Small intestine (tissue), 16 donors: ENCODE measurements at places on chromosomes 3 and 15. TPM values are rescaled to one million over a fixed set of nuclear protein-coding genes. Genes with fewer than 3 reads are reported as not detected.

DNA sequence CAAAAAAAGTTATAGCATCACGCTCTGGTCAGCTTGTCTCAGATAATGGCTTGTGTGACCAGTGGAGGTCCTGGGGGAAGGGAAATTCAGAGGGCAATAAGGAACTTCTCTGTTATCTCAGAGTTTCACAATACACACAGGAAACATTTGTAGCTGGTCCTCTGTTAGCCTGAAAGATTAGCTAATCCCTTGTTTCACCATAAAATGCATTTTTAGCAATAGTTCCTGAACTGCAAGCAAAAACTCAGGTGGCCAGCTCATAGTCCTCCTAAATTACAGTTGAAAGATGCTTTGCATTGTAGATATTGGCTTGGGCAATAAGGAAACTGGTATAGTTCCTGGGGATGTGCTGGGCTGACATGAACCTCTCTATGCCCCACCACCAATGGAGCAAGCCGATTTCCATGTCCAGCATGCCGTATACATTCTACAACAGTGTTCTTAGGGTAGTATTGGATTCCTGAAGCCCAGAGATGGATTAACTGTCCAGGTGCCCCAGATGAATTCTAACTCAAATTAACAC is 141.5 kb upstream of the TBL1XR1 start:
- DNase-seq, result peak; percentile 81

CHST2 gene
- polyA plus RNA-seq, result not detected

DNA sequence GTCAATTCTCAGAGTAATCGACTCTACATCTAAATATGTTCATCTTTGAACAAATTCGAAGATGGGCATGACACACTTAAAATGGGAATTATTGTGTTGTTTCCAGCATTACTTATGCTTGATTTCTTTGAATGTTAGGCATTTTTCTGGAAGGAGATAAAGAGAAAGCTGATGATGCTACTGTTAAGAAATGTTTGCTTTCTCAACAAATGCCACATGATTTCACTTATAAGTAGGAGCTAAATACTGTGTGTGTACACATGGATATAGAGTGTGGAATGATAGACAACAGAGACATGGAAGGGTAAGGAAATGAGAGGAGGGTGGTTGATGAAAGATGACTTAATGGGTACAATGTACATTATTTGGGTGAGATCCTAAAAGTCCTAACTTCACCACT is 400.9 kb downstream of the TBL1XR1 start:
- no peak for DNase-seq

SLCO2A1 gene
- polyA plus RNA-seq, result 1.9 TPM

ROPN1B gene
- not detected for polyA plus RNA-seq

GRCh38 chr3:72744330-72744729 is 103.9 kb downstream of the SHQ1 start:
- peak; percentile 11 for DNase-seq

CYP8B1 gene
- 0.25 TPM for polyA plus RNA-seq

GRCh38 chr3:37443363-37444035 is 269.1 kb upstream of the LRRFIP2 start:
- DNase-seq, result no peak

- no peak for DNase-seq
Observed at GRCh38 chr3:75059120-75059519, 444.7 kb upstream of the CNTN3 start.

OGG1 gene
- 25.4 TPM for polyA plus RNA-seq

GRCh38 chr15:83115831-83116565 is 8.6 kb downstream of the TM6SF1 start:
- no peak for DNase-seq

- DNase-seq, result no peak
Observed at GRCh38 chr3:160099834-160100233, 111.2 kb downstream of the IL12A start.

IQCF2 gene
- not detected for polyA plus RNA-seq

DNA sequence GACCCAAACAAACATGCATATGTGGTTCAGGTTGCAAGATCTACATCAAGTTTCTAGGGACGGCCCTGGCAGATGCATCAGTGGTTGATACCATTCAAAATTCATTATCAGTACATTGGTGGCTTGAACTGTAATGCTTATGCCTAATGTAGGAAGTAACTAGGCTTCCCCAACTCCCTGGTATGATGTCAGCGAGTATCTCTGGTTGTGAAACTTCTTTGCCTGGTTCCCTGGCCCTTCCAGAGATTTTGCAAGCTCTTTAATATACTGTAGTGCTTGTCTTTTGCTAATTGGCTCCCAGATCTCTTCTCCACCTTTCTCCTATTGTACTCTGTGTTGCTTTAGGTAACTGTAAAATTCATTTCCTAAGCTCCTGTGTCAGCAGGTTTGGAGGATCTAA is 114.8 kb upstream of the RARB start:
- DNase-seq, result no peak

ZNF80 gene
- not detected for polyA plus RNA-seq

- peak; percentile 75 for DNase-seq
Observed at GRCh38 chr15:66251790-66252684, 1.5 kb downstream of the MEGF11 start.

- no peak for DNase-seq
Observed at GRCh38 chr3:145898487-145898886, 262.5 kb downstream of the PLOD2 start.

DNA sequence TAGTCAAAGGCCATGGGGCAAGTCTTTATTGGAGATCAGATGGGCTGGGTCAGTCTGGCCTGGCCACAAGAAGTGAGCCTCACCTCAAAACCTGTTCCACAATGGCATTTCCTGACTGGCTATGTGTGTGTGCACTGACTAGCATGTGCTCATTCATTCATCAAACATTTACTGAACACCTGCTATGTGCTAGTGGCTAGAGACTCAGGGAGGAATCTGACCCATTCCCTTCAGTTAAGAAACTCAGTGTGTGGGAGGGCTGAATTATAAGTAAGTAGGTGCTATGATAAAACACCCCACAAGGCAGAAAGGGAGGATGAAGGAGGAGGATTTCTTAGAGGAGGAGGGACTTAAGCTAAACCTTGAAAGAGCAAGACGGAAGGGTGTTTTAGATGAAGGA is 5.4 kb upstream of the CGNL1 start:
- no peak for DNase-seq

DNA sequence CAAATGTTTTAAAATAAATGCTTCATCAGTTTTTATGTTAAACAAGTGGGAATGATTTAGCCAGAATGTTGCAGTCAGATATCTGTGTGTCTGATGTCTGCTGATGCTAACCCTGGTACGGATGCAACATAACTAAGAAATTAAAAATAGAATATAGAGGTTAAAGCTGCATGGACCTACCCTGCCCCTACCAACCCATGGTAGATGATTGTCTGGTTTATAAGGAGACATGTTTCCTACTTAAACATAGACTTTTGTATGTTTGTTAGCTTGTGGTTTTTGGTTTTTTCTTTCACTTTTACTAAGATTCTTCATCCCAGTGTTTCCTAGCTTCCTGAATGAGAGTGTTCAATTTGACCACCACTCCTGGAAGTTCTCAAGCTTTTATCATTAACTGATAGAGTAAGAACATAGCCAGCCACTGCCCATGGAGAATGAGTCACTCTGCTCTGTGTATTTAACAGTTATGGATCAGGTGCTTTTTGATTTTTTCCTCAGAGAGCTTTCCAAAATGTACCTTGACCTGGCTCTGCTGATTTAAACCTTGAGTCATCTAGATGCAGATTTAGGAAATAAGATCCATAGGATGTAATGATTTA is 70.7 kb upstream of the VEPH1 start:
- peak; percentile 2 for DNase-seq

DNA sequence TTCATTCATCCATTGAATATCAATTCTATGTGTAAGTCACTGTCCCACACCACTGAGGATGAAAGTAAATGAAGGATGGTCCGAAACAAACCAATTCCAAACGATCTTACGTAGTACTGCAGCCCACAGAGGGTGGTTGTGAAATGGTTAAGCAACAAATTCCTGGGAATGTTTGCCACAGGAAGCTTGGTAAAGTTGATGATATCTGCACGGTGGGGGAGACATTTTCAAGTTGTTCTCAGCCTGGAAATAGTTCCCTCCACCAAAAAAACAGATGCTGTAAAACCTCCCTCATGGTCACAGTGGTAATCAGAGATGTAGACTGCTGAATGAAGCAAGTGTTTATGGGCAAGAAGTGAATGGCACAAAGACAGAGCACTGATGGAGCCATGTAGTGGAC is 35.9 kb upstream of the BNC1 start:
- DNase-seq, result no peak

ANKUB1 gene
- 0.09 TPM for polyA plus RNA-seq

- DNase-seq, result no peak
Observed at GRCh38 chr15:29920515-29920914, 98.2 kb upstream of the TJP1 start.

DNA sequence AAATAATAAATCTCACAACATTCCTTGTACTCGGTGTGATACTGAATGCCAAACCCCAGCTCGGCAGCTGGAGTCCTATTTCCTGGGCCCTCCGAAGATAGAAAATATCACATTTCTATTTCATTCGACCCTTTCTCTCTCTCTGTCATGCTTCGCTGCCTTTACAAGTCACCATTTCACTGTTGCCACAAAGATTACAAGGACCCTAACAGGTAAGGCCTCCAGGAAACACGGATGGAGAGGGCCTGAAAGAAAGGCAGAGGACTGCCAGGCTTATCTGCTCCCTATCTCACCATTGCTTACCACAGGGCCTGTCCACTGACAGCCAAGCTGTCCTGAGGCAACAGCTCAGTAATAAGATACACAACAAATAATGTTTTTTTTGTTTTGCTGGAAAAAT is 376.5 kb downstream of the MECOM start:
- no peak for DNase-seq

GRCh38 chr3:98885851-98886250 is 15.6 kb downstream of the DCBLD2 start:
- no peak for DNase-seq

DNA sequence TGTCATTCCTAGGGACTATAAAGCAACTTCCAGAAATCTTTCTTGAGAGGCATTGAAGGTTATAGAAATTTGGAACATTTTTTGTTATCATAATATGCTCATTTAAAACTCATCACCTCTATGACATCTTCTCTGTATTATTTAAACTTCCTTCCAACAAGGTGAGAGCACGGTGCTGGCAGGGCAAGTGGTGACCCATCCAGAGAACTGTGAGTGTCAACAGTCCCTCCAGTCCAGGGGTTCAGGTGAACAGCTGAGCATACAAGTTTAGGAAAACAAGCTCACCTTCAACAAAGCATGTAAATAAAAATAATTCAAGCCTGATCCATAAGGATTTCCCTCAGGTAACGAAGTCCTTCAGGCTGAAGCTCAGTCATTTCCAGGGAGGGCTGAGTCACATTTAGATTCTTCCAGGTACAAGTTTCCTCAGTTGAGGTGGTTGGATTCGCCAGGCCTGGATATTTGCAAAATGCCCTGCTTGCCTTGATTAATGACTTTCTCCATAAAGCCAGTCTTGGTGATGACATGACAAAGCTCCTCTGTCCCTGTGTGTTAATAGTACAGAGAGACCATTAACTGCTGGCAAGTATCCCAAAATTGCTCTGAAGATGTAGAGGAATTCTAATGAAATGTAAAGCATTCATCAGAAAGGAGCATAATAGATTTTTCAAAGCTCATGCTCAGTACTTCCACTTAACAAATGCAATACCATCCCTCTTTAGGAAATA is 263.6 kb upstream of the GADL1 start:
- DNase-seq, result no peak

CLDN1 gene
- 0.45 TPM for polyA plus RNA-seq

ALDH1A2 gene
- not detected for polyA plus RNA-seq

TMCO5A gene
- polyA plus RNA-seq, result not detected

DNA sequence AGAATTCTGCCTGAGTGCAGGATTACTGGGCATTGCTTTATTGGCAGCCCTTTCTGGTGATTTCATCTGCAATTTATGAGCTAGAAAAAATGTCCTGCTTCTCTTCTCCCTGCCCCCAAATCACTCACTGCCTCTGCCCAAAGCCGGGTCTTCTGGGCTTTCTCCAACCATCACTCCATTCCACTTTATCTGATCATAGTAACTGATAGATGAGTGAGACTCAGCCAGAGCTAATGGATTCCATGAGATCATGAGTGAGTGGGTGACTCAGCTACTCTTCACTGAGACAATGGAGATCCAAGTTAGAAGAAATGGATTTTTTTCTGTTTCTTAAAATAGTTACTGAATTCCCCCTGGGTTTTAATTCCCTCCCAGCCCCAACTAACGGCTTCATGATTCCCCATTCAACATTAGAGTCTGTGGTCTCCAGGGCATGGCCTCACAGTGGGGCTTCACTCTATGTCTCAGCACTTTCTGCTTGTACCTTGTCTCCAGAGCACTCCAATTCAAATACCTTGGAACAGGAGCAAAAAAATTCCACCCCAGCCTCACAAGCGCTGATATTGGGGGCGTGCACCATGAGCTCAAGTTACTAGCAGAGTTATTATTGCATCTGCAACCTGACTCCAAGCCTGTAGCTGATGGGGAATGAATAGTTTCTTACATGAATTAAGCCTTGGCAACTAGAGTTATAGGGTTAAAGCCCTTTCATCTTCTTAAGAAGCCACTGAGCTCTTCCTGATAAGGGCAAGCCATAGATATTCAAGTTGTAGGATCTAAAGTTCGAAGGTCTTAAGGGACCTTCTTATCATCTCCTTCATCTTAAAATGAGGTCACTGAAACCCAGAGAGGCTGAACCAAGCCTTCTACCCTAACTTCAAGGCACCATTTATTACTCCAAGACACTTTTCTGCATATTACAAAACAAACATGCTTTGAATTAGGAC is 85.9 kb downstream of the AGBL1 start:
- no peak for DNase-seq

DNA sequence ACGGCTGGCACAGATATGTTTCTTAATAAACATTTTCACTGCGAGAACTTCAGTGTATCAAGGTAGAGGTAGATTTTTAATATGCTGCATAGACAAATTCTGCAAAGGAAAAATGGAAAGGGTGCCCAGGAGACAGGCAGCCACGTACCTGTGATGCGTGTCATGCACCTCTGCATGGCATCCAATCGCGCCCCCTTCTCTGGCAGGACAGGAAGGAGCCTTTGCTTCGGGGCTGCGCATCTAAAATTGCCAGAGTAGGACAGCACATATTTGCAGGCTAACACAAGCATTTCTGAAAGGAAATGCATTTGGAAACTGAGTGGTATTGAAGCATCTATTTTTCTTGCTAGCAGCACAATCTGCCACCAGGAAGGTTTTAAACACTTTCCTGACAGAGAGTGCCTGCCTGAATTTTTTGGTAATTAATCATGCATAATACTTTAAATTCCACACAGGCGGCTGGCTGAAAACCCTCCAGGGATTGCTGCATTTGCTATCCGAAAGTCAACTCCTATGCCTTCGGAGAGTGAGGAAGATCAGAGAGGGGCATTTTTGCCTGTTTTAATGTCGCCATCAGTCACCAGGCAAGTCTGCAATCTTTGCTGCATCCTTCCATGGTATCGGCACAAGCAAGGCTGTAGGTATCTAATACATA is 165.1 kb upstream of the ATP10A start:
- DNase-seq, result no peak

GUCA1C gene
- polyA plus RNA-seq, result not detected

- DNase-seq, result no peak
Observed at GRCh38 chr3:47007001-47007400, 27.5 kb downstream of the NBEAL2 start.

DNA sequence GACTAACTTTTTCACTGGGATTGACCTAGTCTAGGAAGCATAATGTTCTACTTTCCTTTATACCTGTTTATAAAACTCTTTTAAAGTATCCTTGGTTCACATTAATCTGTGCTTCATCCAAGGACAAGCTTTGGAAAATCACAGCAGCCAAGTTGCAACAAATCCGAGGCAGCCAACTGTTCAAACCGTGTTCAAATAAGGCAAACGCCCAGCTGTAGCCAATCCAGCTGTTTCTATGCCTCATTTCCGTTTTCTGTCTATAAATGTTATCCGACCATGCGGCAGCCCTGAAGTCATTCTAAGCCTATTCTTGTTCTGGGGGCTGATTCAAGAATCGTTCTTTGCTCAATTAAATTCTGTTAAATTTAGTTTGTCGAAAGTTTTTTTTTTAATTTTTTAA is 78.3 kb downstream of the FMN1 start:
- DNase-seq, result no peak

CLK3 gene
- polyA plus RNA-seq, result 60.9 TPM
